ENCODE measurements at places on chromosomes 2 and 18.

DNA sequence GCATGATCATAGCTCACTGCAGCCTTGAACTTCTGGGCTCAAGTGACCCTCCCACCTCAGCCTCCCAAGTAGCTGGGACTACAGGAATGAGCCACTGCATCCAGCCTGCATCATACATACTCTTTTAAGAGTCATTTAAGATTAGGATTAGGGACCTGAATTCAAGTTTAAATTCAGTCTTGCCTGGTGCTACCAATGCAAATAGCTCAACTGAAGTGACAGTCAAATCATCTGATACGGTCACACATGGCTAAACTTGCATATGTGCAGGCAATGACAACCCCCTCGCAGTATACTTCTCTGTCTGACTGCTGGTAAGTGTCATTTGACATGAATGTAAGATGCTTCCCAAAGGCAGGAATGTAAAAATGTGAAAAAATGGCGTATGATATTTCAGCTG lies 31.8 kb upstream of the TMEM131 start:
- DNase-seq, result no peak

GRCh38 chr2:165371356-165371755 lies 98.1 kb upstream of the CSRNP3 start:
- no peak for DNase-seq

DNA sequence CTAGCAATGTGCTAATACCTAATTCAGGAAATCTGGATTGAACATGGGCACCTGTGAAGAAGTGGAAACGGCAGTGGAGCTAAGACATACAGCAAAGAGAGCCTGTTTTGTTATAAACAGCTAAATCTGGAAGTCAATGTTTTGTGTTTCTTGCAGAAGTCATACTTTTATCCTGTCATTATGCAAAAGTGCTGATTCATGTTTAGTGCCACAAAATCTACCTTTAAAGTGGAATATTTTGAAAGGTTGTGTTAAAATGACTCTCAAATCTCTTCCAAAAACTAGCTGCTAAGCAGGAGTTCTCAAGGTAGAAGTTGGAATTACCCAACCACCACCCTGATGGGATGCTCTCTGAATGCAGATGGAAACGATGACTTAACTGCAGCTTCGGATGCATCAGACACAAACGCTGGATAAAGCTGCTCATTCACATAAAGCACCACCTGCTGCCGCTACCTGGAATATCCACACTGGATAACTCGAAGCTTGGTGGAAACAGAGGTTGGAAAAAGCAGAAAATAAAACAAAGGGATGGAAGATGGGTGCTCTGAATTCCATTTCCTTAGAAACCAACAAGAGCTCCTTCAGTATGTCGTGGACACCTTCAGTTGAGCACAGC lies 132.6 kb upstream of the ZNF236 start:
- DNase-seq, result no peak

GRCh38 chr2:37454851-37455762 lies 110.7 kb downstream of the QPCT start:
- no peak for DNase-seq

GRCh38 chr18:25813110-25813509 lies 277.3 kb downstream of the SS18 start:
- DNase-seq, result no peak

GRCh38 chr2:191705084-191705483 lies 27.1 kb downstream of the NABP1 start:
- DNase-seq, result no peak

- no peak for DNase-seq
Measured at GRCh38 chr2:121884511-121884921, 129.1 kb downstream of the TSN start.

- DNase-seq, result no peak
Measured at GRCh38 chr2:120079647-120080046, 66.8 kb downstream of the EPB41L5 start.

DNA sequence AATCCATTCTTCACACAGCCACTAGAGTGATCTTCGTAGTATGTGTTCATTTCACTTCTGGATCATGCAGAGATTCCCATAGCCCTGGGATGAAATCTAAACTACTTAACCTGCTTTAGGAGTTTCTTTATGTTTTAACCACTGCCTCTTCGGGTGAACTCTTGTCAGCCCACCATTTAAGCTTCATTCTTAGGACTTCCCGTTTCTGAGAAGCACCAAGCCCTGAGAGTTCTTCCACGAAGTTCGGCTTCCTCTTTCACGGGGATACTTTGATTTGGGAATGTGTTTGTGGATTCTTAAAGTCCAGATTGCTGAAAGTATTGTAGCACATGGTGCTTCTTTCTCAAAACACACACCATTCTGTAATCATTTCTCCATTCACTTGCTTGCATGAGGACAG lies 205.0 kb downstream of the UBE2E3 start:
- DNase-seq, result no peak

- no peak for DNase-seq
Measured at GRCh38 chr2:150561076-150561475, 73.6 kb upstream of the RND3 start.

DNA sequence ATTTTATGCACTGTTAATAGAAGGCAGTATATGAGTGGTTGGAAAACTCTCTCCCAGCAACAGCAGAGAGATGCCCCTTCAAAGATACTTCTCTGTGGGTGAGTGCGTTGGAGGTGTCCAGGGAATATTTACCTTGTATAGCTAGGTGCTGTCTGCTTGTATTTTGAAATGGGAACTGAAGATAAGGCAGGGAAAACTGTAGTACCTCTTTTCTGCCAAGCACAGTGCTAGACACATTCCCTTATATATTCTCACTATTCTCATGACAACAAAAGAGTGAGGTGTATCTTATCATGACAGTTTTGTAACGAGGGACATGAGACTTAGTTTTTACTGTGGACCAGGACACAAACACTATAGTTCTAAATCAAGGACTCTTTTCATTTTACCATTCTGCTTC lies 2.1 kb downstream of the TTC39C start:
- DNase-seq, result no peak

GRCh38 chr2:160920791-160921303 lies 239.4 kb upstream of the TANK start:
- DNase-seq, result no peak

GRCh38 chr18:7566567-7567473 lies at the start of gene PTPRM:
Gene PTPRM (plus strand): TSS chr18:7567316. CDS start chr18:7567819, 503 bp downstream.
- no peak for DNase-seq

- peak; percentile 33 for DNase-seq
Measured at GRCh38 chr2:101831351-101831865, 133.9 kb downstream of the MAP4K4 start.

DNA sequence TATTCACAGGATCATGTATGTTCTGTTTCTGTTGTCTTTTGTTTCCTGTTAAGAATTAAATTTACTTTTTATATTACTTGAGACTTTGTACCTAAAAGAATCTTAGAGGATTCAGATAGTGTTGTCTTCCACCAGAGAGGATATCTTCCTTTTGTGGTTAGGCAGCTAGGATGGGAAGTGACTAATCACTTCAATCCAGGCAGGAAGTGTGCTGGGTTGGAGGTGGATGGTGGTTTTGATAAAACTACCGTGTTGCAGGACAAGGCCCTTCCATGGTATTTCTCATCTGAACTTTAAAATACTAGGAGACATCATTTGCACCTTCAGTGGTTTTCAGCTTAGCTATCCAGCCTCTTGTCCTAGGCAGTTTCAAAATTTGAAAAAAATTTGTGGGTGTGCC lies 728.6 kb upstream of the CDH2 start:
- no peak for DNase-seq

GRCh38 chr2:131058920-131059319 lies 34.3 kb downstream of the FAM168B start:
- DNase-seq, result no peak

DNA sequence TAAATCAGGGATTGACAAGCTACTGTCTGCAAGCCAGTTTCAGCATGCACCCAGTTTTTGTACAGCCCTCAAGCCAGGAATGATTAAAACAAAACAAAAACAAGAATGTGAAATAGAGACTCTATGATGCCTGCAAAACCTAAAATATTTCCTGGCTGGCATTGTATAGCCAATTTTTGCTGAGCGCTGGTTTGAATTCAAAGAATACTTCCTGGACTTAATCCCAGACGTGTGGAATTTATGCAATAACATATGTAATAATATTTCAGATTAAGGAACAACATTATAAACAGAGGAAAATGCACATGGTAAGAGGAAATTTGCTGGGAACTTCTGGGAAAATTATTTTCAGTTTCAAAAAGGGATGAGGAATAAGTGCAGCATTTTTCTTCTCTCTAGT lies 148.1 kb upstream of the RPRM start:
- no peak for DNase-seq

GRCh38 chr2:166762746-166763145 lies 125.5 kb upstream of the XIRP2 start:
- DNase-seq, result no peak

- no peak for DNase-seq
Measured at GRCh38 chr2:1952582-1952981, 208.3 kb upstream of the PXDN start.

DNA sequence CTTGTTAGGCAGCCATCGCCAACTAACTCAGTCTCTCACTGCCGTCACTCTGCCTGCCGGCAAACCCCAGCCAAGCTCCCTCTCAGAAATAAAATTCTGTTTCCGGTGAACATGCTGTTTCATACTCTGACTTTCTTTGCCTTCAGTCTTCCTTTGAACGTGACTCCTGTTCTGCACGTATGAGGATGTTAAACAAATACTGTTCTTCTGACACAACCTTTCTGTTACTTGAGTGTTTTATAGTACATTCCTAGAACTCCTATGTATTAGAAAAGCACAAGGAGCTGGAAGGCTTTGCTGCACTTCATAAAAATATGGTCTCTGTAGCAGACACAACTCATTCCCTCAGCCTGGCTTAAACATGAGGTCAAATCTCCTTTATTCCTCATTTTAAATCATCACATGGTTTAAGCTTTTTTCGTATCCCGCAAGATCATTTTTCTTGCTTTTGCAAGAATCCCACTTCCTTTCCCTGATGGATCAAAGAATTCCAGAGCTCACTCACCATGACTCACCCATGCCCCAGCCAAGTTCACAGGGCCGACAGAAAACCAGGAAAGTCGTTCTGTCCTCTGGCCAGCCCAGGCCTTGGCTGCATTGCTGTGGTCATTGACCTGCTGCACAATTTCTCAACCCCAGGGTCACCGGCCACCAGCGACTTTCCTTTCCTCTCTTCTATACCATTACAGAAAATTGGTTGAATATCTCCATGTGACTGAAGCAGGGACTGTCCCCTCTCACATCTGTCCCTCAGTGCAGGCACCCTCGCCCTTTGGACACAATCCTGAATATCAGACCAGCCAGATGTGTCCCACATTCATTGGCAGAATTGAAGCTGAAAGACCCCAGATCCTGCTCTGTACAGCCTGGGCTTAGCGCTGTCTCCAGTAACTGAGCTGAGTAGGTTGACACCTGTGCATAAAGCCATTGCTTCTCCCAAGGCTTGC lies 183.1 kb upstream of the ARL4C start:
- DNase-seq, result no peak

GRCh38 chr2:10514743-10515142 lies 66.6 kb upstream of the ODC1 start:
- DNase-seq, result no peak

DNA sequence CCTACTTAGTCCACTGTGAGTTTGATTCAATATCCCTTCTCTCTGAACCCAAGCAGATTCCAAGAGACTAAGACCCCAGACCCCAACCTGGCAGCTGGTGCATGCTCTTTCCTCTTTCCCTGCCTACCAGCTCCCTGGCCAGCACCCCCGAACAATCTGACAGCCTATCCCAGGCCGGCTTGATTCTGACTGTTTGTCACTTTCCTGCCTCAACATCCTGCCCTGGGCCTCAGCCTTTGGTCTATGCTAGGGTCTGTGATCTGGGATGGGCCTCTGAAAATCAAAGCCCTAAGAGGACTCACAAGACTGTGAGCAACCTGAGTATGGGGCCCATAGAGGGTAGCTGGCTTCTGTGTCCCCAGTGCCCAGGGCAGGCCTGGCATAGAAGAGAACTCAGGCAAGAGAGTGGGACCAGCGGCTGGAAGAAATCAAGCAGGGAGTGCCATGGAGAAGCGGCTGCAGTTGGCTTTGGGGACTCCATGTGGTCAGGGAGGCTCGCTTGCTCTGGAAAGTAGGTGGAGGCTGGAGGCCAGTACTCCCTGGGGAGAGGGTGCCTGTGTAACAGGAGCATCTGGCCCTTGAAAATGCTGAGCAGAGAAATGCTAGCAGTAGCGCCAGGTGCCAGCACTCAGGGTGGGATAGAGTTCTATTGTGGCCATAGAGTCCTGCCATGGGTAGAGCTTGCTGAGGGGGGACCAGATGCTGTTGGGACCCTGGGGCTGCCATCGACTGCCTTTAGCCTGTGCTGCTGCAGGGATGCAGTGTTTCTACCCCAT lies 343.9 kb downstream of the DYSF start:
- DNase-seq, result no peak

- DNase-seq, result no peak
Measured at GRCh38 chr2:98160554-98160953, 73.6 kb downstream of the VWA3B start.

DNA sequence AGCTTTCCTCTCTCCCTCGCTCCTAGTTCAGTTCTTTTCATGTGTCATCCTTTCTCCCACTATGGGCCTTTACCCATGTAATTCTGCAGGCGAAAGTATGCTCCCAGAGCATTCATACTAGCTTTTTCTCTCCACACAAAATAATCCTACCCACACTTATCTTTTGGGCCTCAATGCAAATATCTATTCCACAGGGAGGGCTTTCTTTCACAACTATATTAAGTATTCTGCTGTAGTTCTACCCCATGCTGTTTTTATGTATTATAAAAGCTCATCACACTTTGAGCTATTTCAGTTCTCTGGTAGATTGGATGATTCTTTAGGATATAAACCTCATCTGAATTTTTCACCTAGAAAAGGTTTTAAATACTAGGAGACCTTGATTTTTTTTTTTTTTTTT lies 774.6 kb upstream of the CRIM1 start:
- no peak for DNase-seq

GRCh38 chr2:101770726-101771125 lies 73.2 kb downstream of the MAP4K4 start:
- DNase-seq, result peak; percentile 31

GRCh38 chr2:198102856-198103255 lies 298.5 kb downstream of the PLCL1 start:
- DNase-seq, result no peak

DNA sequence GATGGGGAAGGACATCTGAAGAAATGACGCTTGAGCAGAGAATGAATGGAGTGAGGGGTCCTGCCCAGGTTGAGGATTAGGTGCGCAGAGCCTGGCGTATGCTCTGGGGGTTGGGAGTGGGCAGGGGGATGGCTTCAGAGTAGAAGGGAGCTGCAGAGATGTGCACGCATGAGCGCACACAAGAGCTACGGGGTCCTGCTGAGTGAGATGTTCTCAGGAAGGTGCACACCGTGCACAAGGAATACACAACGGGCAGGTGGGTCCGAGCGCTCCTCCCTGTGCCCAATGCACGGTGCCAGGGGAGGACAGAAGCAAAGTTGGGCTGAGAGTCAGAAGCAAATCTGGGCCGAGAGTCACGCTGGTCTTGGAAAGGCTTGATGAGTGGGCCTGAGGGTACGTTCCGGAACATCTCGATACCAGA lies 25.5 kb downstream of the TWIST2 start:
- DNase-seq, result no peak

GRCh38 chr18:22705328-22705727 lies 227.8 kb upstream of the RBBP8 start:
- DNase-seq, result no peak

- no peak for DNase-seq
Measured at GRCh38 chr2:26316845-26317244, 29.1 kb upstream of the SELENOI start.

- DNase-seq, result no peak
Measured at GRCh38 chr18:47341678-47342077, 90.2 kb upstream of the SKOR2 start.

- DNase-seq, result no peak
Measured at GRCh38 chr2:72036173-72036545, 111.5 kb downstream of the CYP26B1 start.

Measured in NCI-H446 treated with DMSO at 0.1 percent for 48 hours (cell line).